ENCODE measurements at places on chromosomes 3 and 15. TPM values are rescaled to one million over a fixed set of nuclear protein-coding genes. Genes with fewer than 3 reads are reported as not detected.
A peak's percentile ranks its signal among the peaks of the same experiment; 100 is the strongest.

GRCh38 chr15:93070132-93070531 is 18.9 kb downstream of the RGMA start:
- H3K36me3 ChIP-seq, result no peaks in the 10 kb centered on the region
- H3K27ac ChIP-seq, result no peak overlapping the region
- H3K4me3 ChIP-seq, result peak overlapping the region; percentile 77
- peaks cover 19% of the 10 kb centered on the region for H3K4me1 ChIP-seq
- no peak for DNase-seq

DNA sequence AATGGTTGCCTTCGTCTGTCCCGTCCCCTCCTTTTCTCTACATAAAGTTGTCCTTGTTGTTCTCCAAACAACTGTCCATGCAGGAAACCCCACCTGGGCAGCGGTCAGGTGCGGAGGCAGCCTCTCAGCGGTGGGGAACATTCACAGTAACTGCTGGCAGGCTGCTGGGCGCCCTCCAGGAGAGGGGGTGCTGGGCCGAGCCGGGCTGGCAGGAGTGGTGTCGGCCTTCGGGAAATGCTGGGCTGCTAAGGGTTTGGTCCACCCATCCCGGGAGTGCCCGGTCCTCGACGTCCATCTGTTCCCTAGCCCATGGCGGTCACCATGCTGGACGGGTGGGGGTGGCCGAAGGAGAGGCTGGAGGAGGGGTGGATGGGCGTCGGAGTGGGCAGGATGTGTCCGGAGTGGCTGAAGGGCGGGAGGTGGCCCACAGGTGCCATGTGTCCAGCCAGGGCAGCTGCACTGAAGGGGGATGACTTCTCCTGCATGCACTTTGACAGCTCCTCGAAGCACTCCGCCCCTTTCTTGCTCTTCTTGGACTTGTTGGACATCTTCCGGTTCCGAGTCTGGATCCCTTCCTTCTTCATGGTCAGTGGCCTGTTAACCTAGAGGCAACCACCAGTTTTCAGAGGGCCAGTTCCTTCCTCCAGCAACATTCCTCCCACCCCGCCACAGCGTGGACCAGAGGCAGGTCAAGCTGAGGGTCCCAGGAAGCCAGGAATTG is 12.1 kb downstream of the GATA2 start:
- H3K27me3 ChIP-seq, result no peaks in the 10 kb centered on the region
- no peaks in the 10 kb centered on the region for H3K36me3 ChIP-seq
- no peaks in the 10 kb centered on the region for H3K4me1 ChIP-seq
- no peak overlapping the region for H3K4me3 ChIP-seq
- H3K27ac ChIP-seq, result no peak overlapping the region

DNA sequence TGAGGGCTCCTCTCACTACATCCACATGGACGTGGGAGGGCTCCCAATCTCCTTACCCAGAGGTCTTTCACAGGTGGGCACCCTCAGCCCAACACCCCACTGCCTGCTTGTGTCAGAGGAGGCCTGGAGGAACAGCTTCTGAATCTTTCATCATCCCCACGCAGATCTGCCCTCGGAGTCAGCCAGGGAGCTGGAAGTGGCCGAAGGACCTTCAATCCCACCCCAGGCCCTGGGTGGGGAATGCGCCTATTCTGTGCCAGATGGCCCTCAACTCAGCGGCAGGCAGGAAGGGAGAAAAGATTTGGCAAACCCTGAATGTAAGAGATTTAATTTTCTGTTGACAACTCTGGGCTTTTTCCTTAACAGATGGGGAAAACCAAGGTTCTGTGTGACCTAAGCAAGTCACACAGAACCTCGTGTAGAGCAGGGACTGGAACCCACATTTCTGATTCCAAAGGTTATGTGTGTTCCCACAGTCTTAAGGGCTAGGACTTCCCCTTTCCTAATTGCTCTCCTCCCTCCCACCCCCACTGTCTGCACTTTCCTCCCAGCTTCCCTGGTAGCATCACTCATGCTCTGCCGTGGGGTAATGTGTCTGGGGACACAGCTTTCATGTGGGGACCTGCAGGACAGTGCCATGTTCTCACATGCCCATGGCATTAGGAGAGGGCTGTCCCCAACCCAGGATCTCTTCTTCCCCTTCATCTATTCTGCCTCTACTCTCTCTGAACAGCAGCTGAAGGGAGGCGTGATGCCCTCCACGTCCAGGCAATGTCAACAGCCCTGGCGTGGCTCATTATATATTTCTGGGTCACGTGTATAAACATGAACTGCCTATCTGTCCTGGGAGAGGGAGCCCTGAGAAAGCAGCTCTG is 98.1 kb downstream of the SEMA5B start:
- no peak overlapping the region for H3K27ac ChIP-seq
- H3K4me3 ChIP-seq, result no peak overlapping the region
- no peak for DNase-seq
- no peaks in the 10 kb centered on the region for H3K27me3 ChIP-seq
- no peaks in the 10 kb centered on the region for H3K4me1 ChIP-seq

DNA sequence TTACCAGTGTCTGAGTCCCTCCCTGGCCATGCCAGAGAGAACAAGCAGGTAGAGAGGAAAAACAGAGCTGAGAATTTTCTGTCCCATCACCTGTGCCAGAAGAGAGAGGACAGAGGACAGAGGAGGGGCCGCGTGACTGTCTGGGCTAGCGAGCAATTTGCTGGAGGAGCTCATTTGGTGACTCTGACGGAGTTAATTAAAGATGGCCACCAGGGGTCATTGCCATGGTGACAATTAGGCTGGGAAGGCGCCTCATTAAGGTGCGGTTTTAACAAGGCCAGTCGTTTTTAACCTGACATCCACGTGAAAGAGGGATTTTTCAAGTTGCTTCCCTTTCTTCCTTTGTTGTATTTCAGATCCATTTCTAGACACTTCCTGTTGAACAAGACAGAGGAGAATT is 72.4 kb downstream of the RHCG start:
- no peak for DNase-seq
- no peaks in the 10 kb centered on the region for H3K4me1 ChIP-seq
- H3K27me3 ChIP-seq, result no peaks in the 10 kb centered on the region

DNA sequence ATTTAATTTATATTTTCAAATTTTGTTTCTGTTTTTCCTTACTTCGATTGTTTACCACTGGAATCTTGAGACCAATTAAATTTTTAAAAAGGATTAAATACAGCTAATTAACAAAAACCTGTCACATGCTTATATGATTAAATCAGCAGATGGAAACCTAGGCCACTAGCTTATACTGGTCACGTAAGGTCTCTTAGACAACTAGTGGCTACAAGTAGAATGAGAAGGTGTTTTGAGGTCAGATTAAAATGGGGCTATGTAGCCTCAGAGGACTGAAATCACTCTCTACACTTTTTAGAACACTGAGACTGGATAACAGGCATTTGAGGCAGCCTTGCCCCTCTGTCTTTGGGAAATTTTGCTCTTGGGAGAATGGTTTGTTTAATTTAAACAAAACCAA is 246.5 kb upstream of the ONECUT1 start:
- H3K36me3 ChIP-seq, result no peaks in the 10 kb centered on the region
- H3K4me1 ChIP-seq, result no peaks in the 10 kb centered on the region
- H3K27me3 ChIP-seq, result no peaks in the 10 kb centered on the region
- no peak overlapping the region for H3K27ac ChIP-seq

DNA sequence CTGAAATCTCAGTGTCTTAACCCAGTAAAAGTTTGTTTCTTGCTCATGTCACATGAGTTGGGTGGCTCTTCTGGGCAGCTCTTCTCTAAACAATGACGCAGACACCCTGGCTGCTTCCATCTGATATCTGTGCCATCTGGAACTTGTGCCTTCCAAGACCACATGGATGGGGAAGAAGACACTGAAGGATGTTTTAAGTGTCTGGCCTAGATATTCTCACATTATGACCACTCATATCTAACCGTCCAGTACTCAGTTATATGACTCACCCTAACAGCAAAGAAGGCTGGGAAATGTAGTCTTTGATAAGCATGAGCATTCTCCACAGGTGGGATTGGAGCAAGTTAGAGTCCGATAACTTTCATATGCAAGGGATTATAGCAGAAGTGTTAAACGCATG is 66.4 kb downstream of the RYR3 start:
- no peak overlapping the region for H3K4me3 ChIP-seq
- DNase-seq, result no peak

DNA sequence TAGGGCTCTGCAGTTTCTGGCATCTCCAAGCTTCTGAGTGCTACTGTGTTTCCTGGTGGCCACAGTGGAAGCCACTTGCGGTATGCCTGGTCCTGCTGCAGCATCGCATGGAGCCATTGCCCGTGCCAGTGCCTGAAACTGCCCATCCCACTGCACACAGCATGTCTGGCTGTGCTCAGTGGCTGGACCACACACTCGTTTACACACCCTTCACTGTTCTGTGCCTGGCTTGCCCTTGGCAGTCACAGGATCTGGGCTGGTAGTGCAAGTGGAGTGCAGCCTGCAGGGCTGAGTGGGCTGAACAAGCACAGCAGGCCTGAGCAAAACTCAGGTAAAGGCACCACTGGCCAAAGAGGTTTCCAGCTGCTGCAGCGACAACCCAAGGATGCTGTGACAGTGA is 600.0 kb downstream of the SI start:
- H3K36me3 ChIP-seq, result no peaks in the 10 kb centered on the region
- no peaks in the 10 kb centered on the region for H3K27me3 ChIP-seq
- H3K27ac ChIP-seq, result no peak overlapping the region
- H3K4me3 ChIP-seq, result no peak overlapping the region
- DNase-seq, result no peak
- H3K4me1 ChIP-seq, result no peaks in the 10 kb centered on the region

GRCh38 chr15:76309601-76310330 is 1.5 kb downstream of the ETFA start:
- H3K36me3 ChIP-seq, result no peaks in the 10 kb centered on the region
- H3K4me3 ChIP-seq, result no peak overlapping the region
- H3K27ac ChIP-seq, result no peak overlapping the region
- no peaks in the 10 kb centered on the region for H3K27me3 ChIP-seq
- peaks cover 6% of the 10 kb centered on the region for H3K4me1 ChIP-seq

- no peaks in the 10 kb centered on the region for H3K36me3 ChIP-seq
- no peak overlapping the region for H3K4me3 ChIP-seq
- H3K27me3 ChIP-seq, result no peaks in the 10 kb centered on the region
- H3K27ac ChIP-seq, result no peak overlapping the region
Measured at GRCh38 chr15:69476704-69477473, 24.3 kb downstream of the RPLP1 start.

DNA sequence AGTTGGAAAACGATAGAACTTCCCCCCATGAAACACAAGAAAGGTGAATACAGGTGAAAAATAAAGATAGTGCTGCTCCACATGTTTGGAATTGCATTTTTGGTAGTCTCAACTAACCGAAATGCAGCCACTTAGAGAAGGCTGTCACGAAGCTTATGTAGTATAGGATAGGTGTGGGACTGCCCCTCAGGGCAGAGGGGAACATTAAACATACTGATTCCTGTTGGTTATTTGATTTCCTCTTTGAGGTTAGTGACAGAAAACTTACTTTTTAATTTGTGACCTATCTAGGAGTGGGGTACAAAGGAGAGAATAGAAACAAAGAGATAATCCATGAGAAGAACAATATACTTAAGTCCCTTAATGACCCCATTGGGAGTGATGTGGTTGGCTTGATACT is 85.8 kb upstream of the SATB1 start:
- H3K4me3 ChIP-seq, result no peak overlapping the region
- no peaks in the 10 kb centered on the region for H3K27me3 ChIP-seq
- DNase-seq, result no peak
- H3K4me1 ChIP-seq, result no peaks in the 10 kb centered on the region
- H3K36me3 ChIP-seq, result no peaks in the 10 kb centered on the region
- no peak overlapping the region for H3K27ac ChIP-seq

DNA sequence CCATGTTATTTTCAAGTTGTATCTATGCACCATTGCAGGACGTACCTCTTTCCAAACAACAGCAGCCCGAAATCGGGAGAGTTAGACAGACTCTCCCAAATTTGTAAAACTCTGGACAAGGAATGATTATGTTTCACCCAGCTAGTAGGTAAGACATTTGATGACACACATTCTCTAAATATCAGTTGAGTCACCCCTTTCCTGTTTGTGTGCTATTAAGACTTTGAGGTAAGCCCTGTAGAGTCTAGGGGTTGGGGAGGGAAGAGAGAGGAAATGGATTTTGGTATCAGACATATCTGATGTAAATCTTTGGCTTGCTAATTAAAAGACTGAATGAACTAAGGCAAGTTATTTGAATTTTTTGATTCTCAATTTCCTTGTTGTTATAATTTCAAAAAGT is 999.0 kb downstream of the TUSC7 start:
- no peak overlapping the region for H3K4me3 ChIP-seq
- H3K4me1 ChIP-seq, result no peaks in the 10 kb centered on the region
- no peak overlapping the region for H3K27ac ChIP-seq
- no peaks in the 10 kb centered on the region for H3K36me3 ChIP-seq
- DNase-seq, result no peak
- H3K27me3 ChIP-seq, result no peaks in the 10 kb centered on the region

GRCh38 chr3:65412588-65412987 is 626.1 kb downstream of the MAGI1 start:
- H3K27ac ChIP-seq, result no peak overlapping the region
- H3K36me3 ChIP-seq, result no peaks in the 10 kb centered on the region
- peaks cover 12% of the 10 kb centered on the region for H3K4me1 ChIP-seq
- H3K27me3 ChIP-seq, result no peaks in the 10 kb centered on the region
- H3K4me3 ChIP-seq, result no peak overlapping the region

- peaks cover 46% of the 10 kb centered on the region for H3K4me1 ChIP-seq
- no peak for DNase-seq
- H3K36me3 ChIP-seq, result no peaks in the 10 kb centered on the region
- no peaks in the 10 kb centered on the region for H3K27me3 ChIP-seq
Measured at GRCh38 chr3:11593318-11594034, 50.2 kb downstream of the VGLL4 start.

DNA sequence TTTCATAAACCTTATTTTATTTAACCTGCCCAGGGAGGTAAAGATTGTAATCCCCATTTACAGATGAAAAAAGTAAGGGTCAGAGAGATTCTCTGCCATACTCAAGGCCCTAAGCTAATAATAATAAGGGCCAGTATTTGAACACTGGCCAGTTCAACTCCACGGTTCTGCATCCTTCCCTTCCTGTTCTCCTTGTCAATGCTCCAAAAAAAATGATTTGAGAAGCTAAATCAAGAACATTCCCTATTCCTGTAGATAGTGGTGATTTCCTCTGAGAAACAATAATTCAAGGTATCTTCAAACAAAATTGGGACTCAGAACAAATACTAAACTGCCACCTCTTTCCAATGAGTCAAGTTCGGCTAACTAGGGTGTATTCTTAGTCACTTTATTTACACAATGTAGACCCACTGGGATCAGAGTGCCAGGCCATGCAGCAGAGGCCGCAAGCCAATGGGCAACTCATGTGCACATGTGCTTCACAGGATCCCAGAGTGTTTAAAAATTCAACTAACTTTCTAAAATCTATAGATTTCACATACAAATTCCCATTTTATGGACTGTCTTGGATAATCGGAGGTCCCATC is 459.6 kb upstream of the WNT5A start:
- no peaks in the 10 kb centered on the region for H3K27me3 ChIP-seq
- H3K27ac ChIP-seq, result no peak overlapping the region
- no peak overlapping the region for H3K4me3 ChIP-seq
- H3K4me1 ChIP-seq, result no peaks in the 10 kb centered on the region

GRCh38 chr15:64341961-64342360 is 14.0 kb downstream of the CSNK1G1 start:
- no peak overlapping the region for H3K4me3 ChIP-seq
- H3K27me3 ChIP-seq, result no peaks in the 10 kb centered on the region
- no peaks in the 10 kb centered on the region for H3K36me3 ChIP-seq
- no peak overlapping the region for H3K27ac ChIP-seq

CYP1A2 gene
- total RNA-seq, result not detected

PLSCR2 gene
- 0.35 TPM for total RNA-seq

PARL gene
- total RNA-seq, result 53.9 TPM
